CD4-positive, alpha-beta memory T cell (primary cell): ENCODE measurements at places on chromosomes 16 and 17. TPM values are rescaled to one million over a fixed set of nuclear protein-coding genes. Genes with fewer than 3 reads are reported as not detected.

TP53TG3E gene
- not detected for total RNA-seq

NPIPB2 gene
- 16.0 TPM for total RNA-seq

MYH11 gene
- 0.26 TPM for total RNA-seq

ASPHD1 gene
- total RNA-seq = not detected

MAPT gene
- 1.9 TPM for total RNA-seq

SGCA gene
- total RNA-seq = not detected

FOXO3B gene
- total RNA-seq = 7.1 TPM

GRCh38 chr17:32596206-32596605, 109.4 kb downstream of the CDK5R1 start:
- DNase-seq = no peak

GRCh38 chr17:6470751-6471521, 26.7 kb downstream of the PIMREG start:
- DNase-seq = no peak

GRCh38 chr17:31740611-31741082, 118.4 kb downstream of the COPRS start:
- DNase-seq = no peak

- no peak for DNase-seq
Observed at GRCh38 chr17:28053725-28054124, 11.2 kb downstream of the NLK start.

DNA sequence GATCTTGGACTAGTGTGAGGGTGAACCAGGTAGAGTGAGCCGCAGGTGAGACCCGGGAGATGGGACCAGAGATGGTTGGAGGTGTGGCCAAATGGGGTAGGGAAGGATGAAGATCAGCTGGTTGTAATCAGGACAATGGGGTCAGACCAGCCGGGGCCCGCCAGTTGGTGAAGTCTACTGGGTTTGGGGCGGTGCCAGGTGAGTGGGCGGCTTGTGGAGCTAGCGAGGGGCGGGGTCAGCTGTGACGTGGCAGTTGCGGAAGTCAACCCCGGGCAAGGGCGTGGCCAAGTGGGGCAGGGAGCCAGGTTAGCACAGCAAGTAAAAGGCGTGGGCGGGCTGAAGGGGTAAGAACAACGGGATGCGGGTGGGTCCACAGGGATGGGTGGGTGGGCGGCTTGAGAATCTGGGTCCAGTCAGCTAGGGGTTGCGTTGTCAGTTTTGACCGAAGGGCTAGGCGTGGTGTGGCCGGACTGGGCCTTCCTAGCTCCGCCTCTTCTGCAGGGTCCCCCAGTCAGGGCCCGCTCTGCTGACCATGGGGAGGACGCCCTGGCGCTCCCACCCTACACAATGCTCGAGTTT, 25.5 kb upstream of the ALKBH5 start:
- DNase-seq = peak; percentile 90

DNA sequence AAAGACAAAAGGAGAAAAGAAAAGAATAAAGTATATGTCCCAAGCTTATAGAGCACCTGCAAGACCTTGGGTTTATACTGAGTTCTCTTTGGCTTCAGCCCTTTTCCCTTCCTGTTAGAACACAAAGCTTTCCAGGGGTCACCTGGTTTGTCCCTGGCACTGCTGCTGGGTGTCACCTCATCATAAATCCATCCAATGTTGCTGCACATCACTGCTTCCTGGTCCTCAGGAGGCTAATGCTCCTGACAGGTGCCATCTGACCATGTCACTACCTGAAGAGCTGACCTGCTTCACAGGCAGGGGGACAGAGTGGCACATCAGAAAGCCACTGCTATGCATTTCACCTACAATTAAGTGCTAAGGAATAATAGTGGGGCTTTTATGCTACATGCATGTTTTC, 164.6 kb upstream of the ELAC2 start:
- no peak for DNase-seq

- no peak for DNase-seq
Observed at GRCh38 chr16:9251026-9251425, 159.6 kb downstream of the HAPSTR1 start.

DNA sequence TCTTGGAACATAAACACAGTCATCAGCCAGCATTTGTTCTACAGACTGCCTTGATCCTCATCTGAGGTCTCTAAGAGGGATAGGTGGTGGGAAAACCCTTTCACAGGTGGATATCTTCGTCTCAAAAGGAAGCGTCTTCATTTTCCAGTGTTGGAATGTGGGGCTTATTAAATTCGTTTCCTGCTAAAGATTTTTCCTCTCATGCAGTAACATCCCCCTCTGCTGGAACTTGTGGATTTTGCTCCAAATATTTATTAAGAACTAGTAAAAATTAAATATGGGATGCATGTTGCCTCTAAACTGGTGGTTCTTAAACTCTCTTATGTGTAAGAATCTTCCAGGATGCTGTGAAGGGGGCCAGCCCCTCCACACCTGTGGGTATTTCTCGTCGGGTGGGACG, 20.1 kb upstream of the MLYCD start:
- no peak for DNase-seq

DNA sequence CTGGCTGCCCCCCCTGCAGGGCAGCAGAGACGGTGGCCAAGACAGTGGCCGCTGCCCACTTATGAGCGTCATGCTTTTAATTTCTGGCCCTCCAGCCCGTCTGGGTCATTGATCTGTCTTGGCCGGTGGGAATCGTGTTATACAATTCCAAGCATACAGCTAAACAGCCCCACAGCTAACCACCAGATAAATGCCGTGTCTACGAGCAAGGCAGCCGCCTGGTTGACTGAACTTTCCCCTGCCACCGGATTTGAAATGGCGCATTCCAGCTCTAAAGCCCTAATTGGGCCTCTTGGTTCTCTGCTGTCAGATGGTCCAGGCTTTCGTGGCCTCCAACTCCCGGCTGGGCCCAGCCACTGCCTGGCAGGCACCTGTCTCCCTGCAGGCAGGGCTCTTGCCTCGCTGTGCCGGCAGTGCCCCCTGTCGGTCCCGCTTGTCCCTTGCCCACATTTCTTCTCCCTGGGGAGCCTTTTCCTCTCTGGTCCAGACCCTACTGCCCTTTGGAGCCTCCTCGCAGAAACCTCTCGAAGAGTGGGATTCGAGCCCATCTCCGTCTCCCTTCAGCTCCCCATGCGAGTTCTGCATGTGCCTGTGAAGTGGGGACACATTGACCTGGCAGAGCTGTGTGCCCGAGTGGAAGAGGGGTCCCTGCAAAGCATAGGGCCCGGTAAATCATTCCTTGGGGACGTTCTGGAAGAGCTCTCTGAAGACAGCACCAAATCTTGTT, 1.8 kb upstream of the RBFOX3 start:
- peak; percentile 12 for DNase-seq

DNA sequence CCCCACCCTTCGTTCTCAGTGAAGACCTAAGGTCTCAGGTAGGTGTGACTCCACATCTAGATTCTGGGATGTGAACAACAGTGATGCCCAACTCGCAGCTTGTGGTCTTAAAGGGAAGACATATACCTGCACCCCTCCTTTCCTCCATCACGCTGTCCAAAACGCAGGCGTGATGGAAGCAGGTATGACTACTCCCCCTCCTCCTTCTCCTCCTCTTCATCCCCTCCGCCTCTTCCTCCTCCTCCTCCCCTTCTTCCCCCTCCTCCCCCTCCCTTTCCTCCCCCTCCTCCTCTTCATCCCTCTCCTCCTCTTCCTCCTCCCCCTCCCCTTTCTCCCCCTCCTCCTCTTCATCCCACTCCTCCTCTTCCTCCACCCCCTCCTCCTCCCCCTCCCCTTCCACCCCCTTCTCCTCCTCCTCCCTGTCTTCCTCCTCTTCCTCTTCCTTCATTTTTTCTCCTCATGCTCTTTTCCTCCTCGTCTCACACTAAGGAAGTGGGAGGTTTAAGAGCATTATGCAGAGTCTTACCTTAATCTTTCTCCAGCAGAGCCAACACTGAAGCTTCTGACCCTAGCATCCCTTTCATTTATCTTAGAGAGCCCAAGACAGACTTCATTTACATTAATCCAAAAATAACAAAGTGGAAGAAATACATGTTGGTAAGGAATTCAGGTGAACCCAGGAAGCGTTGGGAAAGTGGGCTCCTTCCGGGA, 352.5 kb downstream of the FOXL1 start:
- no peak for DNase-seq

GRCh38 chr16:86286991-86287663, 223.2 kb upstream of the FOXF1 start:
- DNase-seq = no peak

DNA sequence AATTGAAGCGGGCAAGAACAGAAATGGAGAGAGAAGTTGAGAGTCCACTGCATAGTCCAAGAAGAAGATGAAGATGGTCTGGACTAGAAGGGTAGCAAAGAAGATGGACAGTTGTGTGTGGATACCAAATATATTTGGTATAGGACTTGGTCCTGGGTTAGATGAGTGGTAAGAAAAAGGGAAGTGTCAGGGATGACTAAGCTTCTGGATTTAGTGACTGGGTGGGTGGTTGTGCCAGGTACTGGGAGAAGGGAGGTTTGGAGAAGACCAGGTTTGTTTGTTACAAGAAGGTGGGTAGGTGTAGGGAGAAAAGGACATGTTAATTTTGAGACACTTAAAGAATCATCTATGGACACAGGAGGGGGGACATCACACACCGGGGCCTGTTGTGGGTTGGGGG, 5.4 kb downstream of the VMP1 start:
- no peak for DNase-seq
